ENCODE measurements at places on chromosomes 11 and 22. TPM values are rescaled to one million over a fixed set of nuclear protein-coding genes. Genes with fewer than 3 reads are reported as not detected.
A peak's percentile ranks its signal among the peaks of the same experiment; 100 is the strongest.

Gene APOL4
- total RNA-seq = 0.13 TPM

DNA sequence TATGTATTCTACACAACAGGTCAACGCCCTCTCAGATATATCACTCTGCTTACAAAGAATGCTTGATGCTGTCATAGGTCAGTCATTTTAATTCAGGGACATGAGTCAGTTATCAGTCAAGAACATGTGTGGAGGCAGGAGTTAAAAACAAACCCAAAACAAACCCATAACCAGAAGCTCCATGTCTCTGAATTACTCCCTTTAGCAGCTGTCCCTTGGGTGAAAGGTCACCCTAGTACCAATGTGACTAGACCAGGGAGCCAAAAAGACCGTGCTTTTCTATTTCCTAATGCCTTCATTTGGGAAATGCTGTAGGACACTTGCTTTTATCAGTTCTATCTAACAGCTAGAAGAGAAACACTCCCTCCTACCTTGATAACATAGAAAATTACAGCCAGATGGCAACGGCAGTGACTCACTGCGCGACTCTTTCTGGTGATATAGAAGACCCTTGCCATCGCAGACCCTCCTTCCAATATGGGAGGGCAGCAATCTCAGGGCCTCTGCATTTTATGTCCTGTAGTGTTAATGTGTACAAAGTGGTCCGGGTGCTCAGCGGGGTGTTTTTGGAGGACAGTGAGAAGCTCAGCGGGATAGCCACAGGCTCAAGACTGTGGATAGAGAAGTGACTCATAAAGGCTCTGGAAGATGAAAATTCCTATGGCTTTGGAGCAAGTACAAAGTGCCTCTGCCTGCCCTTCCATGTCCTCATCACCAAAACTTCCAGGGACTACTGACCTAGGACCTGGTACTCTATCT is 24.8 kb downstream of the APOL5 start:
- no peak for DNase-seq

DNA sequence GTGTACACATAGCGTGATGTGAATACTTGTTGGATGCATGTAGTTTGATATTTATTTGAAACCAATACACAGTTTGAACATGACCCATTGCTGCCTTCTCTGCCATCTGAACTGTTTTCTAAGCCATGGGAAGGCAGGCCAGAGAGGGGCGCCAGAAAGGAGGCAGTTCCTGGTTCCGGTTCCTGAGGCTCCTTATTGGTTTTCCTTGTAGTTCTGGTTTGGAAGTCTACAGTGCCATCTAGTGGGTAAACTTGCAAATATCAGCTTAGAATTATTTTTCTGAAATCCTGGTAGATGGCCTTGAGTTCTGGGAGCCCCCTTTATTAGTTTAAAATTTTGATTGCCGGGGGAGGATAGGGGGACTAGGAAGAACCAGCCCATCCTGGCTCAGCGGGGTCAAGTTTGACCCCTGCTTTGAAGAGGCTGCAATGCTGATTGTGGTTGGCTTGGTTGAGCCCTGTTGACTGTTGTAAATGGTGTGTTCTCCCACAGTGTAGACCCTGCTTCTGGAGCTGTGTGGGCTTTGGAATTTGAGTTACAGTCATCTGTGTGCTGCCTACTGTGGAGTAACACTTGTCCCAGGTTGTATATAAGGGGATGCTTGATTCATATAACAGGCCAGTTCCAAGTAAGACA is 48.4 kb downstream of the GRAMD1B start:
- peak; percentile 60 for DNase-seq

- no peak for DNase-seq
Measured at GRCh38 chr11:14418801-14419417, 59.9 kb upstream of the RRAS2 start.

DNA sequence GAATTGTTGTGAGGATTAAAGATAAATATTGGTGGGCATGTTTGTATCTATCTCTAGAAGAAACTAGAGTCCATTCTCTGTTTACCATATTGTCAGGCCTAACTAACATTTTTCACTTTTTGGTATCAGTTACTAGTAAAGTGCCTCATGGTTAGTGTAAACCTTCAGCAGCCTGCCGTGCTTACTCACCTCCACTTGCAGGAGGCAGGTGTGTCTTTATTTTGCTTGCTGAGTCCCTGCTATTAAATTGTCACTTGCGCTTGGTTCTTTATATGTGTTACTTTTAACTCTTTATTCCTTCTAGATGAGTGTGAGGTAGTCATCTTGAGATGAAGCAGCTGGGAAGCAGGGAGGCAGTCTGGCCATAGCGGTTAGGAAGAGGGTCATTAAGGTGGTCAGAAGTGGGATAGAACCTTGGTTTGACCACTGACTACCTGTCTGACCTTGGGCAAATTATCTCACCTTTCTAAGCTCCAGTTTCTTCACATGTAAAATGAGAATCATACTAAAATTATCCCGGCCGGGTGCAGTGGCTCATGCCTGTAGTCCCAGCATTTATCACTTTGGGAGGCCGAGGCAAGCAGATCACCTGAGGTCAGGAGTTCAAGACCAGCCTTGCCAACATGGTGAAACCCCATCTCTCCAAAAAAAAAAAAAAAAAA is 21.2 kb downstream of the PPP6R3 start:
- DNase-seq = no peak

Measured in GM12878 (cell line).